ENCODE measurements at places on chromosomes 6 and 20.

DNA sequence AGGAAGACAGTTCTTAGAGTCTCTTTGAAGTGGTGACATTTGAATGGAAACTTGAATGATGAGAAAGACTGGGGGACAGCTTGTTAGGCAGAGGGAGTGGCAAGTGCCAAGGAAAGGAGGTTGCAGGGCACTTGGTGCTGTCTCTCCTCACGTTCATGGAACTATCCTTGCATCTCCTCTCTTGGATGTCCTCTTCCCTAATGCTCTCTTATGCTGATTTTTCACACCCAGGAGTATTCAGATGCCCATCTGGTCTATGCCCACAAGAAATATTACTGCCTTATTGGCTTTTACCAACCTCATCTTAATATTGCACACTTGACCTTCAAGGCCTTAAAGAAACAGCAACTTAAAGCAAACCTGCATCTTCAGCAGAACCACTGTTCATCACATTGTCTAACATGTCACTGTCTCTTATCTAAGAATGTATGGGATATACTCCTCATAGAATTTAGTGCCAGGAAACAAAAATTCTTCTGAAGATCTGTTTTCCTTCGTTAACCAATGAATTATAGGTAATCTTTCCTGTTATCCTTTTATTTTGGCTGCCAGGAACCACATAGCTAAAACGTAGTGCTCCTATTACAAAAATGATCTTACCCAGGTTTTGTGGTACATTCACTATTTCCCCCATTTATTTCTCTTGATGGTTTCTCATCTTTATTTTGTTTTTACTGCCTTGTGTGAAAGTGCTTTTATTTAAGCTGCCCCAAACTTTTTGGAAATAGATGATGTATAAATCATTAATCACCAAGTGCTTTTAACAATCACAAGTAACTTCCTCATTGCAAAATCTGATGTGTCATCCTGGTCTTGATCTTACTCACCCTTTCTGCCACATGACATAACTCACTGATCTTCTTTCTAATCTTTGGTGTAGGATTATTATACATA is 12.8 kb downstream of the RGS17 start:
- peak; percentile 78 for DNase-seq

DNA sequence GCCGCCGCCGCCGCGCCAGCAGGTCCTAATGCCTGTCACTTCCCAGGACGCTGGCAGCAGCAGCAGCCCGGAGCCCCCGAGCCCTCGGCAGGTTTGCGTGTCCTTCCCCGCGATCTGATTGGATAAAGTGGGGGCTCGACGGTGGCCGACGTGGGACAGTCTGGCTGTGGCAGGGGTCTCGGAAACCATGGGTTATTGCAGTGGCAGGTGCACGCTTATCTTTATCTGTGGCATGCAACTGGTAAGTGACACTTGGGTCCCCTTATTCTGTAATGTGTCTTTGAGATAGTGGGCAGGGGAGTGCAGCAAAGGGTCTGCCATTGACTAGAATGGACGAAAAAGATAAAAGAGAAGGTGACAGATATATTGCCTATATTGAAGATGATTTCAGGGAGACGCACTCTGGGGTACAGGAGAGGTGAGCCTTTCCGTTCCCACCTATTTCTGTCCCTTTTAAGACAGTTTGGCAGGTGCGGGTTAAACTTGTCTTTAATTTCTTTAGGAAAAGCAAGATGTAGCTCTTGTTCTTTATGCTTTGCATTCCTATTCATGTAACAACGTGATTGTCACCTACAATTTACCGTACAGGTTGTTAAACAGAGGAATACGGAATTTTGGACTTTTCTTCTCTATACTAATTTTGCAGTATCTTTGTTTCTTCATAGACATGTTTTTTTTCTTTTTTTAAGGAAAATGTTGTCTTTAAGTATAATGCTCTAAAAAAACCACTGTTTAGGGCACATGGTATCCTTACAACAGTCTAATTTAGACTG is 535 bp downstream of the NKAIN2 start:
- no peak for DNase-seq

GRCh38 chr6:135209803-135210202 is 28.7 kb downstream of the MYB start:
- no peak for DNase-seq

GRCh38 chr6:155143029-155143577 is 120.7 kb upstream of the CLDN20 start:
- DNase-seq: no peak

- no peak for DNase-seq
Observed at GRCh38 chr6:95094751-95095663, 482.3 kb upstream of the MANEA start.

DNA sequence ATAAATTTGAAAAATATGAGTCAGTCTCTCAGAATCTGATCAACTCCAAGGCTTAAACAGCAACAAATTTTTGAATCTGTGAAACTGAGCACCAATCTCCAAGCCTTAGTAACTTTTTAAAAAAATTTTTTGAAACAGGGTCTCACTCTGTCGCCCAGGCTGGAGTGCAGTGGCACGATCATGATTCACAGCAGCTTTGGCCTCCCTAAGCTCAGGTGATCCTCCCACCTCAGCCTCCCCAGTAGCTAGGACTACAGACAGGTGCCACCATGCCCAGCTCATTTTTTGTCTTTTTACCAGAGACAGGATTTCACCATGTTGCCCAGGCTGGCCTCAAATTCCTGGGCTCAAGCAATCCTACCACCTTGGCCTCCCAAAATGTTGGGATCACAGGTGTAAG is 207.9 kb upstream of the TCF21 start:
- no peak for DNase-seq

GRCh38 chr6:69090132-69090531 is 455.1 kb downstream of the ADGRB3 start:
- peak; percentile 74 for DNase-seq

GRCh38 chr6:28393912-28394662 is 5.5 kb downstream of the ZSCAN12 start:
- no peak for DNase-seq

GRCh38 chr20:54308804-54309203 is 100.9 kb downstream of the PFDN4 start:
- no peak for DNase-seq

DNA sequence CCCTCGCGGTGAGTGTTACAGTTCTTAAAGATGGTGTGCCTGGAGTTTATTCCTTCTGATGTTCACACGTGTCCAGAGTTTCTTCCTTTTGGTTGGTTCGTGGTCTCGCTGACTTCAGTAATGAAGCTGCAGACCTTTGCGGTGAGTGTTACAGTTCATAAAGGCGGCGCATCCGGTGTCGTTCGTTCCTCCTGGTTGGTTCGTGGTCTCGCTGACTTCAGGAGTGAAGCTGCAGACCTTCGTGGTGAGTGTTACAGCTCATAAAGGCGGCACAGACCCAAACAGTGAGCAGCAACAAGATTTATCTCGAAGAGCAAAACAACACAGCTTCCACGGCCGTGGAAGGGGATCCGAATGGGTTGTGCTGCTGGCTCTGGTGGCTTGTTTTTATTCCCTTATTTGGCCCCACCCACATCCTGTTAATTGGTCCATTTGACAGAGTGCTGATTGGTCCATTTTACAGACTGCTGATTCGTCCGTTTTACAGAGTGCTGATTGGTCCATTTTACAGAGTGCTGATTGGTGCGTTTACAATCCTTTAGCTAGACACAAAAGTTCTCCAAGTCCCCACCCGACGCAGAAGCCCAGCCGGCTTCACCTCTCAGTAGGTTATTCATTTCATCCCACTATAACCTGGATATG is 48.2 kb upstream of the ARG1 start:
- no peak for DNase-seq

- DNase-seq: no peak
Observed at GRCh38 chr6:36756786-36757185, 59.2 kb downstream of the RAB44 start.

- DNase-seq: no peak
Observed at GRCh38 chr6:158703111-158703836, 53.4 kb downstream of the SYTL3 start.

GRCh38 chr6:164150232-164150631 is 735.7 kb downstream of the QKI start:
- DNase-seq: no peak

GRCh38 chr20:8156235-8157079 is 24.4 kb downstream of the PLCB1 start:
- no peak for DNase-seq

- DNase-seq: no peak
Observed at GRCh38 chr6:21442874-21443273, 150.7 kb upstream of the SOX4 start.

DNA sequence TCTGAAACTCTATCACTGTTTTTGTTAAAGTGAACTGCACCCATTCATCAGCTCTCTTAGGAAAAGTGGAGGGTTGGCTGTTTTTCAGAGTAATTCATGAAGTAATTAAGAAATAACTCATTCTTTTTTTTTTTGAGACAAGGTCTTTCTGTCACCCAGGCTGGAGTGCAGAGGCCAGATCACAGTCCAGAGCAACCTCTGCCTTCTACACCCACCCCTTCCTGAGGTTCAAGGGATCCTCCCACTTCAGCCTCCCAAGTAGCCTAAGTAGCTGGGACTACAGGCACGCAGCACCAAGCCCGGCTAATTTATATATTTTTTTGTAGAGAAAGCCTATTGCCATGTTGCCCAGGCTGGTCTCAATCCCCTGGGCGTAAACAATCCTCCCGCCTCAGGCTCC is 2.6 kb downstream of the ZNFX1 start:
- no peak for DNase-seq

DNA sequence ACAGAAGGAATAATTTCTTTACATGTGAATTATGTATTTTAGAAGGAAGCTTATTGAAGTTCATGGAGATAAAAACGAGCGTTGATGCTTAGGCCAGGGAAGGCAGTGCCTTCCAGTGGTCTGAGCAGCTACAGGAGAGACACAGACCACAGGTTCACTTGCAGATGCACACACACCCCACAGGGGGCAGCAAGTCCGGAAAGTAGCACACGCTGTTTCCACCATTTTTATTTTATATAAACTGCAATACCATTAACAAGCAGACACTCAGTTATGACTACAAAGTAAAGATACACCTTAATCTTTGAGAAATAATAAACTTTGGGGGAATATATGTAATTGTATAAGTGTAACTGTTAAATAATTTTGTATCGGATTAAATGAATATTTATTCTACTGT is 13.5 kb upstream of the DACT2 start:
- no peak for DNase-seq

DNA sequence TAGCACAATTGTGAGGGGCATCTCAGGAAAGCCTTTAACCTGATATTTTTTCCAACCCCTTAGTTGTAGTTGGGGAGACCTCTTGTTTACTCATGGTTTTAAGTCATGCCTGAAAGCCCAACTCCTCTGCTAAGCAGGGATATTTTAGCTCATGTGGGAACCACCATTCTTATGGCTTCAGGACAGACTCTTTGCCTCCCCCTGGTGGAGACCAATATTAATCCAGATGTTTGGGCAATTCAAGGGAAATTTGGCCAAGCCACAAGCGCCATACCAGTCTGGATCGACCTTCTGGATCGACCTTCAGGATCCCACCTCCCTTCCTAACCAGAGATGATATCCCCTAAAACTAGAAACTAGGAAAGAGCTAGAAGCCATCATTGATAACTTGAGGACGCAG is 211.2 kb downstream of the C6orf118 start:
- DNase-seq: no peak

DNA sequence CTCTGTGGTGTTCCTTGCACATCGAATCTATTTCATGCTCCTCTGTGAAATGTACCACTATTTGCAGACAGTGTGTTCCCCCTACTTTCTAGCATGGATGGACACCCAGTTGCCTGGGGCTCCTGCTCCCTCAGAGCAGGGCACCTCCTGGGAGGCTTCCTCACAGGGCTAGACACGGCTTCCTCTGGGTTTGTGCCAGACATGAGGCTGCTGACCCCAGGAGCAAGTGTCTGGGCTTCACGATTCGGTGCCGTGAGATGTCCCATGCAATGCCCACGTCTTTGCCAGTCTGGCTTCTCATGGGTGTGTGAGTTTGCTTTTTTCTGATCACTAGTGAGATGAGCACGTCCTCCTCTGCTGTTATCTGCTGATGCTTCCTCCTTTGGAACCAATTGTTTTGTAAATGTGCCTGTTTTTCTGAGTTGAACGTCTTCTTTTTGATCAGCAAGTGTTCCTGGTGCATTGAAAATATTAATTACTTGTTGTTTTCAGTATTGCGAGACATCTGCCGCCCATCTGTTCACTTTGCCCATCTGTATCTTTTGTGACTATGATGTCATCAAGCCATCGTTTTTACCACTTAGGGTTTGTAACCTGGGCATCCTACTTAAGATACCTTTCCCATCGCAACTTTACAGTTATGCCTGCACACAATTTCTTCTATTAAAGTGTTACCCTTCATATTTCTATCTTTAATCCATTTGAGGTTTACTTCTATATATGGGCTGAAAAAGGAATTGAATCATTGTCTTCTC is 92.0 kb downstream of the TTLL2 start:
- DNase-seq: no peak

DNA sequence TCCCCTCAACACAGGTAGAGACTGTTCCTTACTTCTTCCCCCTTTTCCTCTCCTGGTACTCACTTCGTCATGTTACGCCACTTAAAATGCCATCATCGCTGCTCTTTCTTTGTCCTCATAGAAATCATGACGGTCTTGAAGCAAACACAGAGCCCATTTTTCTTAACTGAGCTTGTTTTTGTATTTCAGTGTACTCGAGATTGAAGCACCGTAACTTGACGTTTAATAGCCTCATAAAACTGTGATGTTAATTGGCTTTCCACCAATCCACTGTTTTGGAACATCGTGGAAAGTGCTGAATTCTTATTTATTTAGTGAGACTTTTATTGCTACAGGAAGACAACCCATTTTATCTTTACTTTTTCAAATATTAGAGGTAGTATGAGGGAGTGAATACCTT is 38.7 kb downstream of the DUSP22 start:
- DNase-seq: no peak

GRCh38 chr20:36425166-36425565 is 116.2 kb upstream of the MYL9 start:
- no peak for DNase-seq

- DNase-seq: no peak
Observed at GRCh38 chr20:11378252-11378651, 539.4 kb upstream of the BTBD3 start.

- no peak for DNase-seq
Observed at GRCh38 chr6:75391276-75391675, 102.3 kb downstream of the FILIP1 start.

- no peak for DNase-seq
Observed at GRCh38 chr6:134577998-134578397, 260.1 kb upstream of the SGK1 start.

GRCh38 chr20:51380401-51381385 is 161.8 kb downstream of the NFATC2 start:
- DNase-seq: no peak

GRCh38 chr20:4445784-4446183 is 275.9 kb upstream of the PRND start:
- no peak for DNase-seq

DNA sequence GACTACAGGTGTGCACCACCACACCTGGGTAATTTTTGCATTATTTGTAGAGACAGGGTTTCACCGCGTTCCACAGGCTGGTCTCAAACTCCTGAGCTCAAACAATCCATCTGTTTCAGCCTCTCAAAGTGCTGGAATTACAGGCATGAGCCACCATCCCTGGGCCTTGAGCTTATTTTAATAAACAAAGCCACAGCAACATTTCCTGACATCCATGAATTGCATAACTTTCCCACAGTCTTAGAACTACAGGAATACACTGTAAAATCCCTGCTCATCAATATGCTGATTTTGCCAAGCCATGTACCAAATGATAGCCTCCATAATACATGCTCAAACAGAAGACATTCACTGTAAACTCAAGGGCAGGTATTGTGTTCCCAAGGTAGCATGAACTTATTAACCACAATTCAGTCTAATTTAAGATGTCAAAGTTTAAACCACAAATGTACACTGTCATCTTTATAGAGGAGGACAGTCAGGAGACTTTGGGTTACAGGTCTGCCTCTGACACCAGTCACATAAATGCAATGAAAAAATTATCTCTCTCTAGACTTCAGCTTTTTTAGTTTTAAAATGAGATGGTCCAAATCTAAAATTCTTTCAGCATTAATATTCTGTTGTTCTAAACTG is 40.0 kb downstream of the NUDT3 start:
- DNase-seq: no peak

All from epithelial cell of proximal tubule (primary cell).